NCI-H460 (cell line): ENCODE measurements at places on chromosomes 1 and 21. TPM values are rescaled to one million over a fixed set of nuclear protein-coding genes. Genes with fewer than 3 reads are reported as not detected.
A peak's percentile ranks its signal among the peaks of the same experiment; 100 is the strongest.

GRCh38 chr1:31667065-31667785, 22.5 kb upstream of the PEF1 start:
- no peak for DNase-seq

The MFSD2A gene
- total RNA-seq = 2.8 and 3.0 TPM in 2 replicates

- DNase-seq = no peak
Measured at GRCh38 chr21:18810136-18810535, 406.6 kb upstream of the TMPRSS15 start.

GRCh38 chr1:230366504-230366915, 59.6 kb downstream of the PGBD5 start:
- no peak for DNase-seq

The RIMKLA gene
- 2.7 TPM in 2 replicates for total RNA-seq

The VCAM1 gene
- total RNA-seq = not detected in 2 replicates

- DNase-seq = peak; percentile 89
Measured at GRCh38 chr1:24283326-24284155, 35.6 kb upstream of the GRHL3 start.

The PWP2 gene
- total RNA-seq = 2.2 and 2.5 TPM in 2 replicates
